Myocyte (in vitro differentiated cells): ENCODE measurements at places on chromosomes 4 and X. TPM values are rescaled to one million over a fixed set of nuclear protein-coding genes. Genes with fewer than 3 reads are reported as not detected.
A peak's percentile ranks its signal among the peaks of the same experiment; 100 is the strongest.

DNA sequence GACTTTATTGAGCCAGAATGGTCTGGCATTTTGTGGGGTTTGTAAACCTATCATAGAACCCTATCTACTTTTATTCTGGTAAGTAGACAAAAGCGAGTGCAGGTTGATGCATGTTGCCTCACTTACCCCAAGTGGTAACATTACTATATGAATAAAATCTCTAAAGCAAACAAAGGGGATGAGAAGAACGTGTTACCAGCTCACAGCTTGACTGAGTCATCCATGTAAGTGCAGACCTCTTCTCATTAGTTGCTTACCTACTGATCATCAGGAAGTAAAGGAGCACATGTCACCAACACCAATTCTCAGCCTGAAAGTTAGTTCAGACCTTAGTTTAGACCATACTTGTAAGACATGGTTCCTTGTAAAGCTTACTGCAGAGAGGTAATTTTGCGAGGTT, 1328.3 kb downstream of the C4orf33 start:
- DNase-seq = no peak

GRCh38 chr4:151604238-151604637, 156.6 kb downstream of the GATB start:
- peak; percentile 42 for DNase-seq

- DNase-seq = no peak
These were observed 20.6 kb downstream of the GAB1 start for GRCh38 chr4:143357161-143357845.

UGDH gene
- total RNA-seq = 48.0 and 58.2 TPM in 2 replicates

DNA sequence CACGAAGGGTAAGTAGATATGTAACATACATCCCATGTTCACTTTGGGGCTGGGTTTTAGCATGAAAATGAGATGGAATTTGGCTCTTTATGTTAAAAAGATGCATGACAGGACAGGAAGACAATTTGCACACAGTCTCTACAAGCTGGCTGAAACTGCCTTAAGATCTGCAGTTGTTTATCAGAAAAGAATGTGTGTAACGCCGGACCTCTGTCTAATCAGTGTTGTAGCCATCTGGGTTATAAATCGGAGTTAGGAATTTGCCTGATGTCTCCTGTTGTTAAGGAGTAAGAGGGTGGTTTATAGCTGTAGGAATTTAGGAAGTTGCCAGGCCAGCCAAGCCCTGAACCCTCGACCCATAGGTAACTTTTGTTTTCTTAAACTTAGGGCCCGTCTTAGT, 562.9 kb upstream of the FAT1 start:
- no peak for DNase-seq

DNA sequence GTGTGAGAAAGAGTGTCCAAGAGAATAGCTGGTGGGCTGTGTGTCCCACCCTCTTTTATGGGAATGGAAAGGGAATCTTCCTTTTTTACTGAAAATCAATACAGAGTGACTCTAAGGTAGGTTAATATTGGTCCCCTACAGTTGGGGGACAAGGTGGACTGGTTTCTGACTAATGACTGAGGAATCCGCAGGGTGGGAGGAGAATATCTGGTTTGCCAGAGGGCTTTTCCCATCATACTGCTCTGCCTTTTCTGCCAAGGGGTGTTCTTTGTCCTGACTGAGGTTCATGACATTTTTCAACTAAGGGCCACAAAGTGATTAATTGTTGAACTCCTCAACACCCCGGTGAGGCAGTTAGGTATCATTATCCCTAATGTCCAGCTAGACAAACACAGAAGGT, 261.6 kb downstream of the SPATA18 start:
- no peak for DNase-seq

DNA sequence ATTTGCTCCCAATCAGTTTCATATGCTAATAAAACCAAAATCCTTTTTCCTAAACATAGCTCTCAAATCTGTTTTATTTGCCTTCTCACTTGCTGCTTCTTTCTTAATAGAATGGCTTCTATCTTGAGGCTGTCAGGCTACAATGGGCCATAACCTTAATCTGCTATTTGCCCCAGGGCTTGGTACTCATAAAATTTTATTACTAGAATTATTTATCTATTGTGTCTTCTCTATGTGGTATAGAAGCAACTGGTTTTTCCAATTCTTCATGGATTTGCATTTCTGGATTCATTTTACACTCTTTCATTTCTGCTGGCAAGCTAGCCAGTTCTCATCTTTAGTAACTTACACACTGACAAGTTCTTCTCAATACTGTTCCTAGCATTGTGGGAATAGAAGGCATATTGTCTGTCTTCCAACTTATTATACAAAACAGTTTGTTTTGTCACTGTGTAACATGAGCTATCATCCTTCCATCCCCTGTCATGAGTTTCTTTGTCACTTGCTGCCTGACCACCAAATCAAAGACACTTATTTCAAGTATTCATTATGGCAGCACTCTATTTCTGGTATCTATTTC, 96.6 kb upstream of the KCNIP4 start:
- peak; percentile 11 for DNase-seq

DNA sequence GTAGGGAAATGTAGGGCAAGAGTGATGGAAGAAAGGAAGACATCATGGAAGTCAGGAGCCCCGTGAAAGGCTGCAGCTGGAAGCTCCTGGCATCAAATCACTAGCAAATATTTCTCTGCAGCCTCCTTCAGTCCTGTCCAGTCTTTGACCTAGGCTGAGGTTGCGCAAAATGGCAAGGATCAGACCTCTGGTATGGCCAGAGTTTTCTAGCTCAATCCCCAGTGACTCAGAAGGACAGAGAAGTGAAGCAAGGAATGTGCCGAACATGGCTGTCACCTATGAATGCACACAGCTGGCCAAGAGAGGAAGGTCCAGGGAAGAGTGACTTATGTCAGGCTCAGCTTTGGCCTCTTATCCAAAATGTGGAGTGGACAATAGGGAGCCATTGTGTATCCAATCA, 71.1 kb upstream of the PHOX2B start:
- DNase-seq = no peak

- DNase-seq = peak; percentile 52
These were observed 171.6 kb downstream of the PCDH10 start for GRCh38 chr4:133320576-133321170.

- DNase-seq = no peak
These were observed 172.0 kb downstream of the AASDH start for GRCh38 chr4:56215141-56215783.

DNA sequence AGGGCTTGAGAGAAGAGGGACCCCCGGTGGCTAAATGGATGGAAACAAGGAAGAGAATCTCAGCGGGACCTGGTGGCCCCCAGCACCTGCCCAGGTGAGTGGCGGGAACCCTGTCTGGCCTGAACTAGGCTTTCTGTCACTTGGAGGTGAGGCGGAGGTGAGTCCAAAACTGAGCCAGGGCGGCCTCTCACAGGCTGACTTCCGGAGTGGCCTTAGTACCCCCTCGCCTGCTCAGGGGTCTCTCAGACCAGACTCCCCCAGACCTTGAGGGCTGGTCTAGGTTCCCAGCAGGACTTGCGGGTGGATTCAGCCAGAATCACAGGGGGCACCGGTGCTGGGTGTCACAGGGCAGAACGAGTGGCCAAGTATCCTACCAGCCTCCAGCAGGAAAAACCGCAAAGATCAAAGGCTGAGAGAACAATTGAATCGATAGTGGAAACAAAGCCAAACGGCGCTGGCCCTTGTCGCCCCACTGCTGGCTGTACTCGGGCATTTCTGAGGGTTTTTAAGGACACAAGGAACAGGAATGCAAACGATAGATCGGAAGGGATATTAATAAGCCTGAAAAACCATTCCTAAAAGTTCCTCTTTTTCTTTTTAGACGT, 67.8 kb downstream of the WFS1 start:
- DNase-seq = no peak

DNA sequence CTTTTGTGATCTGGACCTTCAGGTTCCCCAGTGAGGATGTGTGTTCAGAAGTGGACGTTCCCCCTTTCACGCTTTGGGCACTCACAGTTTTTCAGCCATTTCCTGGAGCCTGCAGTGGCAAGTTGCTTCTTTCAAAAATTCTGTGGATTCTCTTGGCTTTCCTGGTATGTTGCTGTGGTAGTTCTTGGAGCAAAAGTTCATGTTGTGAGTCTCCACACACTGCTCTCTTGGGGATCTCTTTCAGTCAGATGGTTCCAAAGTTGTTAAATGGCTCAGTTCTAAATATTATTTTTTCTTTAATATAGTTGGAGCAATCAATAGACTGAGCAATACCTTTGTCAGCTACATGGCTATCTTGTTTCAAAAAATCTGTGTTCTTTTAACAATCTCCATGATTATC, 28.5 kb upstream of the BANK1 start:
- DNase-seq = no peak

DNA sequence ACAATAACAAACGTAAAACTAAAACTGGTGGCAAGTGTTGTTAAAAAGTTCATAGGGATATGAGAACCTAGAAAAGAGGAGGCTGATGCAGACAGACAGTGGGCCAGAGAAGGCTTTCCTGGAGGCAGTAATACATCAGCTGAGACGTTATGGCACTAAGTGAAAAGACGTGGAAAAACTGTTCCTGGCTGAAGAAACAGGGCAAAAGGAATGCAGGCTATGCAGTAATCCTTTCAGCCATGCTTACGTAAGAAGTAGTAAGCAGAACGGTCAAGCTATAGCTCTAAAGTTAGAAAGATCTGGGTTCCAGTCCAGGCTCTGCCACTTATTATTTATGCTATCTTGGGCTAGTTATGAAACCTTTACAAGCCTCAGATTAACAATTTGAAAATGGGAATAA, 6.4 kb downstream of the LAMTOR3 start:
- DNase-seq = no peak

CHRDL1 gene
- not detected in 2 replicates for total RNA-seq

- no peak for DNase-seq
These were observed 95.3 kb upstream of the GUCY1A1 start for GRCh38 chr4:155571184-155571944.

GRCh38 chr4:110184140-110184790, 14.2 kb downstream of the ELOVL6 start:
- DNase-seq = peak; percentile 22

GRCh38 chr4:96983830-96984229, 1143.9 kb downstream of the PDHA2 start:
- DNase-seq = peak; percentile 46

DNA sequence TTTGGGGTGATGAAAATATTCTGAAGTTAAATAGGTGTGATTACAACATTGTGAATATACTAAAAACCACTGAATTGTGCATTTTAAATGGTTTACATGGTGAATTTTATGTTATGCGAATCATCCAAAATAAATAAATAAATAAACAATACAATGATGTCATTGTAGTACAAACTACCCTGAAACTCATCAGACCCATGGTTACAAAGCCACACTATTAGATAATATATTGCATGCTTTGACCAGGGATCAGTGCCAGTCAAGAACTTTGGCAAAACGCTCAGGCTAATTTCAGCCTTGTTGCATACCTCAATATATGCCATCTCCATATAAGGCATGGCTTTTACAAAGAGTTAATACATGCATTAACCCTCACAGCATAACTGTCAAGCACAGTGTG, 45.5 kb upstream of the XIAP start:
- DNase-seq = no peak
